ENCODE measurements at places on chromosomes 5 and 9. TPM values are rescaled to one million over a fixed set of nuclear protein-coding genes. Genes with fewer than 3 reads are reported as not detected.

The MLANA gene
- not detected for total RNA-seq

The DDX4 gene
- 0.82 TPM for total RNA-seq

The PCDHGB2 gene
- 6.1 TPM for total RNA-seq

The LHX3 gene
- total RNA-seq = not detected

The ZMAT2 gene
- total RNA-seq = 68.1 TPM

DNA sequence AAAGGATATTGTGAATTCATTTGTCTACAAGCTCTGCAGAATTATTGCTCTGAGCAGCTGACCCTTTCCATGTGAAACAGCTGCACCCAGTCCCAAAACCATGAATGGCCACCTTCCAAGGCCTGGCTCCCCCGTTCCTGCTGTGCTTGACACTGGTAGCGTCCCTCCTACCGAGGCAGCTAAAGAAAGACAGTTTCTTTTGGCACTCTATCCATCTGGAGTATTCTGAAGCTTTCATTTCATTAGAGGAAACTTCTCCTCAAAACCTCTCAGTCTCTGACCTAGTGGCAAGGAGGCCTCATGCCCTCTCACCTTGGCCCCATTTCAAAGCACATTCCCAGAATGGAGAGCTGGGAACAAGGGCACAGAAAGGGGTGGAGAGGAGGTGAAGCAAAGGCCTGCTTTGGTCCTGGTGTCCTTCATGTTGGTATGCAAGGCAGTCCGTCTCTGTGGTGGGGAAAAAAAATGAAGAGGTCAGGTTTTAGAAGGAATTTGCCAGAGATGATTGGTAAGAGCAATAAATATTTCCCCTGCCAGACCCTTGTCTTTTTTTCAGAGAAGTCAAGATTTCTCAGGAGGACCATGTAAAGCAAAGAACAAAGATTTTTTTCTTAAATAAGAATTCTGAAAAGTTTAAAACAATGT is 232.0 kb downstream of the RFK start:
- no peak for DNase-seq

DNA sequence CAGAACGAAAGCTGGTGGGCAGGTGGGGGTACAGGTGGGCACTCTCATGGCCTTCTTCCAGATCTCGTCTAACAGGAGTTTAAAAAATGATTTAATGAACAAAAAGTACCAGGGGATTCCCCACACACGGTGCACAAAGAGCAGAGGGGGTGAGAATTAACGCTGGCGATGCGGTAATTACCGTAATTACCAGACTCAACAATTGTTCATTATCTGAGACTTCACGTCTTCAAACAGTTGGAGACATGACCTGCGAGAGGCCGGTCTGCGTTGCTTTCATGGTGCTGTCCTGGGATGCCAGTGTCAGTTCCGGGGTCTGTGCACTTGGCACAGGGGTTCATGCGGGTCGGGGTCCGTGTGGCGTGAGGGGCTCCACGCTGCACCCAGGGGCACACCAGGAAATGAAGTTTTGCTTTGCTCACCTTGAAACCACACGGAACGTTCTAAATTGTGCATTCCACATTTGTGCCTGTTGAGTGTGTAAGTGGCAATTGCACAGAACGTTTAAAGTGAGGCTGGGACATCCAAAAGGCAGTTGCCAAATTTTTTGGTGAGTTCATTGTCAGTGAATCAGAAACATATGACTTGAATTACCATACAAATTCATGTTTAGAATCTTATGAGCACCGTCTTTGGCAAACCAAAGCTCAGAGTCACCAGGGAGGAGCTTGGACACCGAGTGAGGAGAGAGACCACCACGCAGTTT is 256.4 kb upstream of the IRX1 start:
- no peak for DNase-seq

DNA sequence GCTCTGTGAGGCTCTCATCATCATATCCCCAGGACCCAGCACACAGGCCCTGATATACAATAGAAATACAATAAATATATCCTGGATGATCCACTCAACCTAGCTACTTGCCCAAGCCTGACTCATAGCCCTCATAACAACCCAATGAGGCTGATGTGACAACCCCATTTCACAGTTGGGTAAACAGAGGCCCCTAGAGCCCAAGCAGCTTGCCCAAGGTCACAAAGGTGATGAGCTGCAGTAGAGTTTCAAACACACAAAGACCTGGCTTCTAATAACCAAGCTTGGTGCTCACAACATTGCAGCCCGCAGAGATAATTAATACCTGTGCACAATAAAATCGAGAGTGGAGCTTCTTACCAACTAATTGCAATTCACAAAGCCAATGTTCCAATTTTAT is 3.2 kb upstream of the AKNA start:
- DNase-seq = no peak

- no peak for DNase-seq
These were observed 1173.4 kb upstream of the ACO1 start for GRCh38 chr9:31210978-31211570.

- no peak for DNase-seq
These were observed 16.6 kb downstream of the SPTLC1 start for GRCh38 chr9:92098638-92099037.

- DNase-seq = no peak
These were observed 23.3 kb upstream of the UGT3A2 start for GRCh38 chr5:36089989-36090388.

GRCh38 chr5:2727550-2727949 is 23.9 kb downstream of the IRX2 start:
- no peak for DNase-seq
